ENCODE measurements at places on chromosomes 5 and 9.

DNA sequence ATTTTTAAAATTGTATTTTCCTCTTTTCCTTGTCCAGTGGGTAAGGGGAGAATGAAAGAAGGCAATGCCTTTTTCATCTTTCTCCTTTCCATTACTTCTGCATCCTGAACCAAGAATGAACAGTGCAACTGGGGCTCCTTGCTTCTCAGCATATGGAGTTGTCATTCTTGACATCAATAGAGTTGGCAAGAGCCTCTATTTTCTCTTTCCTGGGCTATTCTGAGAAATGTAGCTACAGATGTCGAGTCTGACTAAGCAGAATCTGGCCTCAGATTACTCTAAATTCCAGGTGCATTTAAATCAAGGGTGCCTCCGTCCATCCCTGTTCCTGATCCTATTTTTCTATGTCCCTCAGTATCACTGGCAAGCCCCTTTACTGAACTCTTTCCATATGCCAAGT lies 244.8 kb downstream of the GLIS3 start:
- DNase-seq, result no peak

DNA sequence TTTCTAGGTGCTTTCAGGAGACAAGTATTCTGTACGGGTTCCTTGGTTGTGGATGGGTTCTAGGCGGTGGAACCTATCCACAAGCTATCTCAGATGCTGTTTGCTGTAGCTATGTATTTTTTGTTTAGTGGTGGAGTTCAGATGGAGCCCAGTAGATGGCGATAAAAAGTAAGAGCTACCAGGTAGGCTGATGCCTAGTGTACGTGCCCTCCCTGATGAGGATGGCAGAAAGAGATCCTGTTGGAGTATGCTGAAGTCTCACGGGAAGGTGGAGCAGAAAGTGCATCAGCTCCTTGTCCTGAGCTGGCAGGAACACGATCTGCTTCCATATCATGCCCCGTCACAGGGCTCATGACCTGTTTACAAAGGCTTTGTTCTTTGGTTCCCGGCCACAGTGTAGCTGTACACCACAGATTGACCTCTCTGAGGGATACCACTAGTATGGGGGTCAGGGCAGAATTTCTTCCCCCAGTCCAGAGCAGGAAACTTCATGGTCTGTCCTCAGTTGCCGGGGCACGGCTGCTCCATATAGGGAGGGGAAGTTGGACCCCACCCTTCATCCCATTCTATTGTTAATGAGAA lies 12.6 kb upstream of the UGT3A2 start:
- DNase-seq, result peak; percentile 53

DNA sequence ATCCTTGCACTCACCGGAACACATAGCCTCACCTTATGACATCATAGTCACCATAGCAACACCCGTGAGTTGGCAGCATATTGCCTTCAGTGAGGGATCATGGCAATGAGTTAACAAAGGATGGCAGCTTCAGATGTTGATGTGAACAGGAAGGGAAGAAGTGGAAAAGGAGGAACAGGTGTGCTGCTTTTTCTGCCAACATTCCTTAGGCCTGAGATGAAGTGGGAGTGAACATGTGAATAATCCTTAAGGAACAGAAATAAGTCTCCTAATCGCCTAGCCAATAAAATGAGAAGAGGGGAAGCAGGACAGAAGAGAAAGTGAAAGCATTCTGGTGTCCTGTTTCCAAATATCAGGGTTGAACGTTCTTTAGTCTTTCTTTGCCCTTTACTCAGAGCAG lies 360.0 kb downstream of the BRINP1 start:
- DNase-seq, result no peak

GRCh38 chr9:16721972-16722371 lies 148.5 kb downstream of the BNC2 start:
- no peak for DNase-seq

DNA sequence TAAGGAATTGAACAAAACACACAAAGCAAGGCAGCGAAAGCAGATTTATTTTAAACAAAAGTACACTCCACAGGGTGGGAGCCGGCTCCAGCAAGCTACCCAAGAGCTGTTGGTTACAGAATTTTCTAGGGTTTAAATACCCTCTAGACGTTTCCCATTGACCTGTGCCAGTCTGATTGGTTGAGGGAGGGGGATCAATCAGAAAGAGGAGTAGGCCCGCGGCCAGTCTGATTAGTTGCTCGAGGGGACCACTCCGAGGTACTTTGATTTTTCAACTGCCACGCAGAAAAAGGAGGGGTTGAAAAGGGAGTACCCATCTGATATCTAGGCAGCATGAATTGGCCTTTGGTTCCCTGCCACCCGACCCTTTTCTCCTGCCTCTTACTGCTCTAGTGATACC lies 998 bp downstream of the SRP19 start:
- DNase-seq, result no peak

DNA sequence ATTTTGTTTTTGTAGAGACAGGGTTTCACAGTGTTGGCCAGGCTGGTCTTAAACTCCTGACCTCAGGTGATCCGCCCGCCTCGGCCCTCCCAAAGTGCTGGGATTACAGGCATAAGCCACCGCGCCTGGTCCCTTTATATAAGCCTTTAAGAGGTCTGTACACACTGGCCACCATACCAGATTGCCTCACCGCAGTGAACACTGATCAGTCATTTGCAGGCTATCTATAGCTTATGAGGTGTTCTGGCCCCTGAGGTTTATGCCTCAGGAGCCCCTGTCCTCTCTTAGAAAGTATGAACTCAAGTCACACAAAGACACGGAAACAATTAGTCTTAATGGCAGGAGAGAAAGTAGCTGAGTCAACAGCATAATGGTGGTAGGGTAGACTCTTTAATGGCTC lies 14.6 kb downstream of the HINT1 start:
- no peak for DNase-seq

DNA sequence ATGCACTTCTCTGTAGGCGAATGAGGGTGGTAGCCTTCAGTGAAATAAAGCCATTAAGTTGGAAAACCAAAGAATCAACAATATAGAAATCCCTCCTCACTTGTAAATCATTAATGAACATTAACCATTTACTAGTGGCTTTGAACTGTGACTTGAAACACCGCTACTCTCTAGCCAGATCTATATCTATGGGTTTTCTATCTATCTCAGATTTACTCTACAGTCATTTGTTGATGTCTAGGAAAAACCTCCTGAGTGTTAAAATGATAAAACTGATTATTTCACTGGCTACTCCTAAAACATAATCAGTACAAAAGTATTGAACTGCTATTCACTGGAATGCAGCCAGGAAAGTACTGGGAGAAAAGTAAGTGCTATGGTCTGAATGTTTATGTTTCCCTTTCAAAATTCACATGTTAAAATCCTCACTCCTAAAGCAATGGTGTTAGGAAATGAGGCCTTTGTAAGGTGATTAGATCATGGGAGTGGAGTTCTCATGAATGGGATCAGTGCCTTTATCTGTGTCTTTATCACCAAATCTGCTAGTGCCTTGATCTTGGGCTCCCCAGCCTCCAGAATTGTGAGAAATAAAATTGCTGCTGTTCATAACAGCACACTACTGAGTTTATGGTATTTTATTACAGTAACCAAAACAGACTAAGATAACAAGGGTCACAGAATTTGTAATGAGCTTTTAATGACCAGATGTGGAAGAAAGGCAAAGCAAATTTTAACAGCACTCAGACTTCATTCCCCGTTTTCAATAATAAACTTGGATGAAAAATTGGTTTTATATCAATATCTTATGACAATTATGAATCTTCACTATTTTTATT lies 8.6 kb upstream of the OXCT1 start:
- no peak for DNase-seq
